ENCODE measurements at places on chromosomes 6 and 20.

GRCh38 chr6:40438246-40438887 is 148.8 kb downstream of the LRFN2 start:
- no peak for DNase-seq

DNA sequence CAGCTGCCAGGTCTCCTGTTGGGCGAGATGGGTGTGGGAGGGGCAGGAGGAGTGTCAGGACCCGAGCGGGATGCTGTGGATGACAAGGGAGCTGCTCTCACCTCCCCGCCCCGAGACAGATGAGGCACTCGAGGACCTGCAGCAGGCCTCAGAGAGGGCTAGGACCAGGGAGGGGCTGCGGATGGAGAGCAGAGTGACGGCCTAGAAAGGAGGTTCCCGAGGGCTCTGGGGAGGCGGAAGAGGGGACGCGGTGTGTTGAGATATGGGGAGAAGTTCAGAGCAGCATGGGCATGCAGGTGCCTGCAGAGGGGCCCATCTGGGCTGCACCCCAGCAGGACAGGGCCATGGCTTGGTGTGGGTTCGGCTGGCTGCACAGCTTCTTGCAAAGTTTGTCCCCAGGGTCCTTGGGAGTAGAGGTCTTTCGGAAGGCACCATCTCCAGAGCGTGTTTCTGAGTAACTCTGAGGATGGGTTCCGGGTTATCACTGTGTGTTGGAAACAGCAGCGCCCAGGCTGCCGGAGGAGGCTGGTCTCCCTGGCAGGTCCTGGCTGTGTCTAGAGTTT is 104.6 kb downstream of the PAX1 start:
- no peak for DNase-seq

DNA sequence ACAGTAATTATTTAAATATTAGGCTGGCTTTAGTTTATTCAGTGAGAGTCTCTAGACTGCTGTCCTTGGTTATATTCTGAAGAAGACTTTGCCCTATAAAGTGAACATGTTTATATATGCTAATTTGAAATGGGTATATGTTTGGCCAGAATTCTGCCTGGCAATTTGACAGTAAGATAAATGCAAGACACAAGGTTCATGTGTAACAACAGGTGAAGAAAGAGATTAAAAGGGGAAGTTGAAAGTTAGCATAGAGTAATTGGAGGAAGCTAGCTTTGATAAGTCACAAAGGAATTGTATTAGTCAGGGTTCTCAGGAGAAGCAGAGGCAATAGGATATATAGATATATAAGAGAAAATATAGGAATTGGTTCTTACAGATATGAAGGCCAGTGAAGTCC is 191.4 kb downstream of the CENPW start:
- DNase-seq: no peak

DNA sequence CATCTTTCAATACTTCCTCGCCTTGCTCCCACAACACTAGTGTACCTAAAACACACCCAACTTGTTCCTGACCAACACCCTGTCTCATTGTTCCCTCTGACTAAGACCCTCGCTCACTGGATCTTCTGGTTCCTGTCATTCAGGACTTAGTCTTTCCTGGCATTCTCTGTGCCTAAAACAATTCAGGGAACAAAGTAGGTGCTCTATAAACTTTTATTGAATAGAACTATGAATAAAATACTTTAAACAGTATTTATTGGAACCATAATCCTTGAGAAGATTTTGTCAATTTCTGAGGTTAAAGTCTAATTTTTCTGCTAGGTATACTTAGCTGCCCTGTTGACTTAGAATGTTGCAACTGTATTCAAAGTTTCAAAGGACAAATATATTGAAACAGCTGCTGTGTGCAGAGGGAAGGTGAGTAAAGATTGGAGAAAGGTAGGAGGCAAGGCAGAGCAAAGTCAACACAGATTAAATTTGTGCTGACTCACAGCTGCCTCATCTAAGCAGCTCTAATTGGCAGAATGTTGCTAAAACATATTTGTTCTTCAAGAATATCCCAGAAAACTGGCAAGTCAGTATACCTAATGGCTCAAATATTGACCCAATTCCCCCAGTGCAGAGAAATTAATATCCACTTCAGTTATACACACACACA is 37.6 kb downstream of the GSTA2 start:
- no peak for DNase-seq

- no peak for DNase-seq
These were observed 481.4 kb upstream of the BTBD3 start for GRCh38 chr20:11436113-11436905.

DNA sequence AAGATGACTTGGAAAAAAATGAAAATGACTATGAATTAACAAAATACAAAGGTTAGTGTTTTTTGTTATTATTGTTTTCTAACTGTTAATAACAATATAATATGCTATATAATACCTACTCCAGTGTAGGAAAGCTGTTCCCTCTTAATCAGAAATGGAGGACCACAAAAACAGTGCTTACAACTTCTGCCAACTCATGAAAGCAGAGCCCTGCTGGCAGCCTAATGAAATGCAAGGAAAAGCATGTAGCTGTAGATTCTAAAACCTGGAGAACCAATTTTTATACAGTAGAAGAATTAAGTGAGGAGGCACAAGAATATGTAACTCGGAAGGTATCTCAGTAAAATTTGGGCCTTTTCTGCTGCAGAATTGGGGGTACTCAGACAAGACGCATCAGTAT is 29.4 kb downstream of the PHIP start:
- no peak for DNase-seq

- DNase-seq: no peak
These were observed 281.0 kb upstream of the SULF2 start for GRCh38 chr20:48066246-48066645.

GRCh38 chr6:155341130-155341828 is 27.0 kb upstream of the TFB1M start:
- DNase-seq: no peak

DNA sequence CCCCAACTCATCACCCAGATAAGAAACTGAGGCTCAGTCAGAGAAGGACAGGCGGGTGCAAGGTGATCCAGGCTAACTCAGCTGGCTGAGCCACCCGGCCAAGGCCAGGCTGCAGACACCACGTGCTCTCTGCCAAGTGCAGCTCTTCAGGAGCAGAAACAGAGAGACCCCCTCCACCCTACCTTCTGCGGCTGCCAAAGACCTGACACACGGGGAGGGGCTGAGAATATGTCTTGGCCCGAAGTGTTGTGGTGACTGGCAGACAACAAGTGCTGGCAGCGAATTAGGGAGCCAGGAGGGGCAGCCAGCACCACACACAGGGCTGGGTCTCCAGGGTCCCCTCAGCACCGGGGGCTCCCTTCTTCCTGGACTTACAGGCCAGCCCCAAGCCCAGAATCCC is 22.5 kb downstream of the PREX1 start:
- DNase-seq: no peak

- DNase-seq: no peak
These were observed 2.8 kb downstream of the CCN5 start for GRCh38 chr20:44717986-44718385.

Measured in activated T-cell treated with anti-CD3 and anti-CD28 coated beads, Interleukin-2, amount 50 U/mL, for 48 hours (primary cell).